ENCODE measurements at places on chromosomes 16 and 17.

GRCh38 chr17:21165922-21166594 lies 39.3 kb downstream of the DHRS7B start:
- DNase-seq = no peak

GRCh38 chr17:76353004-76353598 lies 615 bp downstream of the PRPSAP1 start:
- no peak for DNase-seq

DNA sequence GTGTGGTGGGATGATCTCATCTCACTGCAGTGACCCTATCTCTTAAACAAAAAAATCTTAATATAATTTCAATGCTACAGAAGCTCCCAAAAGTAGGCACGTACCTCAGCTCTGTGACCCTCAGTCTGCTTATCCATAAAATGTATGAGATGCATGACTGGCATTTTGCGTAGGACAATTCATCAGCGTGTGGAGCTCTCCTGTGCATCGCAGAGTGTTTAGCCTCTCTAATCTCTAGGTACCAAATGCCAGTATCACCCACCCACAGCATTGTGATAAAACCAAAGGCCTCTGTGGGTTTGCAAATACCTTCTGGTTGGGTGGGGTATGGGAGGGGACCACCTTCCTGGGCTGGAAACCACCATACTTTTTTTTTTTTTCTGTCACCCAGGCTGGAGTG lies 19.0 kb upstream of the TUBG2 start:
- DNase-seq = no peak

GRCh38 chr16:75097941-75098901 lies 18.4 kb downstream of the LDHD start:
- DNase-seq = no peak

DNA sequence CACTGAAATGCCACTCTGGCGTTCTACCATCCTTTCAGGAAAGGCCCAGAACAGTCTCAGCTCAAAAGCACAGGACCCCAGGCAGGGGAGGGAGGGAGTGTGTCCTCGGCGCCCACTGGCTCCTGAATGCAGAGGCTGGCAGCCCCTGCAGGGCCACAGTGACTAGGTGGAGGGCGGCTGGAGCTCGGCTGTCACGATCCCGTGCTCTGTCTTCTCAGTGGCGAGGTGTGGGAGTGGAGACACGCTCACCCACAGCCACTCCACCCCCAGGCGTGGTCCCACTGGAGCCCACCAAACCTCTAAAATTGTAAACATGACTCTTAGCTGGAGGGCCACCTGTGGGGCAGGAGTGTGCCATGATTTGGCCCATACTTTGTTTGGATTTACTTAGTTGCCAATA lies 16.4 kb upstream of the FASN start:
- DNase-seq = no peak

DNA sequence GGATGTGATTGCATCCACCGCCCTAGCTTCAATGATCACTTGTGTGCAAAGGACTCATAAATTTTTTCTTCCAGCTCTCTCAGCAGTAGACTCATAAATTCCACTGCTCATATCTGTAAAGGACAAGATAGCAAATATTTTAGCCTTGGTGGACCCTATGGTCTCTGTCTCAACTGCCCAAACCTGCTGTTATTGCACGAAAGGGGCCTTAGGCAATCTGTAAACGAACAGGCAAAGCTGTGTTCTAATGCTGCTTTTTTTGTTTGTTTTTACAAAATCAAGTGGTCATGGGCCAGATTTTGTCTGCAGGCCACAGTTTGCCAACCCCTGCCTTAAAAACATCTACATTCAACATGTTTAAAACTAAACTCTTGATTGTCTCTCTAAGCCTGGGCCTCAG lies 34.1 kb downstream of the FAM20A start:
- DNase-seq = no peak

DNA sequence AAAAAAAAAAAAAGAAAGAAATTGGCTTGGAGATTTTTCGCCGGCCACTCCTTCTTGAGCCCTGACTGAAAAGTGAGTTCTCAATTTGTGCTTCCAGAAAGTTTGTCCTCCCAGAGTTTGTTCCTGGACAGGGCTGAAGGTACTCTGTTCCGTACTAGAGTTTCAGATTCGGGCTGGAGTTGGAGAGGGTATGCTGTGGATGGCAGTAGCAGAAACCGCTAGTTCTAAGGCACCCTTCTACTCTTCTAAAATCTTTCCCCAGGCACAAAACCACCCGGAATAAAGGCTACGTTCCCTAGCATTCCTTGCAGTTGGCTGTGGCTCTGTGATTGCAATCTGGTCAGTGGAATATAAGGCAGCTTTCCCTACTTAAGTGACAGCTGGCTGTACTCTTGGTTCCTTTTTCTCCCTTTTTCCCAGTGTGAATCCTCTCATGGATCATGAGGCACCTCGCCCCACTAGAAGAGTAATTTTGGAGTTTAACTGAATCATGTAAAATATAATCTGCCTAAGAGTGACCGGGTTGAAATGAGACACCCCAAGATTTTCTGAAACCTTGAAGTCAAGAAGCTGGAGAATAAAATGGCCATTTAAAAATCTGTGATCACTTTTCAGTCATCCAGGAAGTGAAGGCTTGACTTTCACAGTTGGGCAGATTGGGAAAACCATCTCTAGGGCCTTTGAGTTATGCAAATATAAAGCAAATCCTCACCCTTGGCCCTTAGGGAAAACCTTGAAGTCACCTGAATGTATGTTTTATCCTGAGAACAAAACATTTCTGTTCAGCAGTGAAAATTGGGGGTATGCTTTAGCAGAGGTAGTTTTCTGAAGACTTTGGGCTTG lies 901 bp upstream of the HEATR6 start:
- peak; percentile 35 for DNase-seq

DNA sequence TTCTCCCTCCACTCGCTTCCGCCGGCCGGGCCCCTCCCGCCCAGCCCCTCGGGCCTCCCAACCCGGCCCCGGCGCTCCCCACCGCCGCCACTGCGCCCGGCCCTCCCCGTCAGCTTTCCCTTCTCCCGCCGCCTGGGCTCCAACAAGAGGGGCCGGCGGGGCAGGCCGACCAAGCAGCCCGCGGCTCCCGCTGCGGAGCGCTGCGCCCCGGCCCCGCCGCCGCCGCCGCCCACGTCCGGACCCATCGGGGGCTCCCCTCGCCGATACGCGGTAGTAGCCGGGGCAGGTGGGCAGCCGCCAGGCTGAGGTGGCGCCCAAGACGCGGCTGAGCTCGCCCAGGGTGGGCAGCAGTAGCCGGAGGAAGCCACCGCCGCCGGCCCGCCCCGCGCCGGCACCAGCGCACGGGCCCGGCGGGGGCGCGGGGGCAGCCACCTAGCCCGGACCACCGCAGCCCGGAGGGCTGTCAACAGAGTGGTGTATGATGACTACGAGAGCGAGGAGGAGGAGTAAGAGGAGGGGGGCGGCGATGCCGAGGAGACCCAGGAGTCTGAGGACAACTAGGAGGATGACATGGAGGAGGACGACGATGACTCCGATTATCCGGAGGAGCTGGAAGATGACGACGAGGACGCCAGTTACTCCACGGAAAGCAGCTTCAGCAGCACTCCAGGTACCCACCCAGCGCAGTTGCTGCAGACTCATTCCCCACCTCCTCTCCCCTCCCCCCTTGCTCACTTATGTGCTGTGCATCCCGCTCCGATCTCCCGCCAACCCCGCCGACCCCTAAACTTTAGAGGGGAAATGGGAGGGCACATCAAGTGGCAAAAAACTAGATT lies 498 bp downstream of the LRRC37B start:
- peak; percentile 73 for DNase-seq

DNA sequence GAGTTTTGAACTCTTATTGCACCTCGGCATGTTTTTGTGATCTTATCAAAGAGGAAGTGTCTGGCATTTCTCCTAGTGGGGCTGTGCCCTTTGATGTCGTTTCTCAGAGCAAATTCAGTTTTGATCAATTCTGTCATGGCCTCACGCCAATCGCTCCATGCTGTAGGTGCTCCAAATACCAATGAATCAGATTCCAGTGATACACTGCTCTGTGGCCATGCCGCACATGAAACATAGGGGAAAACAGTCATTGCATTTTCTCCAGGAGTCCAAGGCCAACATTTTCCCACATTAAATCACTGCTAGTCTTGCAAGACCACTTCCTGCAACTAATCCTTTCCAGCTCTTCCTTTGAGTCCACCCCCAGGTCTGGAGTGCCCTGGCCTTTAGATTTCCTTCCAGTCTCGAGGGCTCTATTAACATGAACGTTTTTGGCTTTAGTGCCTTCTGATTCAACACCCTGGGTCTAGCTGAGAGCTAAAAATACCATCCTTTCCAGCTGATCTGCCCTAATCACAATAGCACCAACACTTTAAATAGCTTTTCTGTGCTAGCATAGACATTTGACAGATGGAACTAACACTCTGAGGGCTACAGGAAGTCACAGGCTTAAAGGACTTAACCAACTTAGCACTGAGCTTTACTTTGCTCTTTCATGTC lies 18.2 kb upstream of the RASL10B start:
- peak; percentile 38 for DNase-seq

GRCh38 chr16:79334127-79334526 lies 266.4 kb downstream of the MAF start:
- no peak for DNase-seq

DNA sequence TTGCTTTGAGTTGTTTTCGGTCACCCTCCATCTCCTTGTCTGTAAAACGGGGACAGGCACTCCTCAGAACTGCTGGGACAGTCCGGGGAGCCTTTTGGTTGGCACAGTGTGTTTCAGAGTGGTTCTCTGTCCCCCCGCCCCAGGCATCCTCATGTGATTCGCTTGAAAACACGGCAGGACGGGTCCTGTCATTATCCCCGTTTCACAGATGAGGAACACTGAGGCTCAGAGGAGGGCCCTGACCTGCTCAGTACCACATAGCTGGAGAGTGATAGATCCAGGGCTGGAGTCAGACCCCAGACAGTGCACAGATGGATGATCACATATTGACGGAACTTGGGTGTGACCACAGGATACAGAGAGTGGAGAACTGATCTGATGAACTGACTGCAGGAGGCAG lies 13.5 kb upstream of the ADGRG1 start:
- DNase-seq = no peak

DNA sequence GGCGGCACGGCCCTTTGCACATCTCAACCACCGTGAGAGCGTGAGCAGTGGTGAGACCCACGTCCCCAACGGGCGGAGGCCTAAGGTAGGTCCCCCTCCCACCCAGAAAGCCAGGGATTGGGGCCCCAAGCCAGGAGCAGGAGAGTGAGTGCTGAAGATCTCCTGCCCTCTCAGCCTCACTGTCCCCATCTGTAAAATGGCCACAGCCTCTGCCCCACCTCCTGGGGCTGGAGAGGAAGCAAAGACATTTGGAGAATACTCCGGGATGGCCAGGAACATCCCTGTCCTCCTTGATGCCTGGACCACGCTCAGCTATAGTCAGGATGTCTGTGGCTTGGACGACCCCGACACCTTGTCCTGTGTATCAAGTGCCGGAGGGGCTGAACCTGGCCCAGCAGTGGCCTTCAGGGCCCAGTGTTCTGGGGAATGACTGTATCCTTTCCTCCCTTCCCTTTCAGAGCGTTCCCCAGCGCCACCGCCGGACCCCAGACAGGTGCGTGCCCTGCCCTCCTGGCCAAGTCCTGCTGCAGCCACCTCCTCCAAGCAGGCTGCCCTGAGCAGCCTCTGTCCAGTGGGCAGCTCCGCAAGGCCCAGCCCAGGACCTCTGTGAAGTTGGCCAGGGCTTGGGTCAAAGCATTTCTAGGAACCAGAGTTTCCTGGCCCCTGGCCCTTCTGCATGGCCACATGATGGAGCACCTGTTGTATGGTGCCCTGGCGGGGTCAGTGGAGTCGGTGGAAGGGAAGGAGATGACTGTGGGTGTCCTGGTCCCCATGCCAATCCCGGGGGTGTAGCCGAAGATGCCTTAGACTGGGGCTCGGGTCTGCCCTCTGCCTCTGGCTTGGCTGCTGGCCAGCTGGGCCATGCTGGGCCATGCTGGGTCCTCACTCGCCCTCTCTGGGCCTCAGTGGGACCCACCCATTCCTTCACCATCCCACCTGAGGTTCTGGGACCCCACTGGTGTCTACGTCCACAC lies 38.4 kb downstream of the ADCY7 start:
- no peak for DNase-seq

DNA sequence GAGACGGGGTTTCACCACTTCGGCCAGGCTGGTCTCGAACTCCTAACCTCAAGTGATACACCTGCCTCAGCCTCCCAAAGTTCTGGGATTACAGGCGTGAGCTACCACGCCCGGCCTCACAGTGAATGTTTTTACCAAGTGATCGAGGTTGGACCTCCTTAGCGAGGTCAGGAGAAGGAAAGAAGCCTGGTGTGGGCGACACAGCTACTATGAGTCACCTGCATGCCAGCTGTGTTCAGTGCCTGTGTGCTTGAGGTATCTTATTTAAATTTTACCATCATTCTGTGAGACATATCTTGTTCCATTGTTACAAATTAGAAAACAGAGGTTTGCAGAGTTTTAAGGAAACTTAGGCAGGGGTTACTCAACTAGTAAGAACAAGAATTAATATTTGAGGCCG lies 174.8 kb upstream of the DYNLRB2 start:
- DNase-seq = no peak

GRCh38 chr17:63173903-63174302 lies 207.9 kb downstream of the TANC2 start:
- no peak for DNase-seq

GRCh38 chr16:75262104-75262799 lies 10.8 kb upstream of the BCAR1 start:
- DNase-seq = no peak

- DNase-seq = peak; percentile 29
Observed at GRCh38 chr16:69566981-69567680, 1.4 kb downstream of the NFAT5 start.

- peak; percentile 75 for DNase-seq
Observed at GRCh38 chr16:84667600-84668309, 19.4 kb downstream of the KLHL36 start.

GRCh38 chr16:82092711-82093110 lies 57.7 kb downstream of the HSD17B2 start:
- no peak for DNase-seq

DNA sequence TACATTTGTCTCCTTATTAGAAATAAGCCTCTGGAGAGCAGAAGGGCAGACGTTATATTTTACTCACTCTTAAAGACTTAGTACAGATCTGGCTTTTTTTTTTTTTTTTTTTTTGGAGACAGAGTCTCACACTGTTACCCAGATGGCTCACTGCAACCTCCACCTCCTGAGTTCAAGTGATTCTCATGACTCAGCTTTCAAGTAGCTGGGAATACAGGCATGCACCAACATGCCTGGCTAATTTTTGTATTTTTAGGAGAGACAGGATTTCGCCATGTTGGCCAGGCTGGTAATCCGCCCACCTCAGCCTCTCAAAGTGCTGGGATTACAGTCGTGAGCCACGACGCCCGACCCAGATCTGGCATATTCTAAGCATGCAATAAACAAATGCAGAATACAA lies 36.4 kb upstream of the TMEM97 start:
- no peak for DNase-seq

- DNase-seq = no peak
Observed at GRCh38 chr17:1180958-1181752, 1.4 kb upstream of the ABR start.

DNA sequence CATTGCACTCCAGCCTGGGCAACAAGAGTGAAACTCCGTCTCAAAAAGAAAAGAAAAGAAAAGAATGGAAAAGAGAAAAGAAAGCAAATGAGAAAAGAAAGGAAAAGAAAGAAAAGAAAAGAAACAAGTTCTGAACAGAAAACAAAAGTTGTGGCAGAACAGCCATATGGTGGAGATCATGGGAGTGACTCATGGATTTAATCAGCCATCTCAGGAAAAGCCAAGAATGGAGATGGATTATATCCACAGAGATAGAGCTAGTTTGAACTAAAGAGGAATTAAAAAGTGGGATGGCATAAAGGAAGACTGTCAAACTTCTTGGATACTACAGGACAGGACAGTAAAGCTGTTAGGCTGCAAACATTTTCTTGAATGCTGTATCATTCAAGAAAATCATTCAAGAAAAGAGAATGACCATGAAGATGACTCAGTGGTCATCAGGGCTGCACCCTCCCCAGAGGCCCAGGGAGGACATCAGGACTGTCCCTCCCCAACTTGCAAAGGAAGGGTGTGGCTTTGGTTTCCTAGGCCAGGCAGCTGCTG lies 120.6 kb downstream of the USP22 start:
- DNase-seq = no peak
